GM12878 (cell line): ENCODE measurements at places on chromosomes 13 and 19. TPM values are rescaled to one million over a fixed set of nuclear protein-coding genes. Genes with fewer than 3 reads are reported as not detected.

CYP2A6 gene
- not detected in 2 replicates for polyA plus RNA-seq

TMEM38A gene
- 18.4 and 20.2 TPM in 2 replicates for polyA plus RNA-seq

GRCh38 chr13:25292301-25292700 is 5.0 kb upstream of the MTMR6 start:
- H3K4me1 ChIP-seq = no peaks in the 10 kb centered on the region
- no peak overlapping the region for H3K27ac ChIP-seq
- 0 out of 2 replicates have a peak, but pooled peaks cover 2% of the 10 kb centered on the region for H3K27me3 ChIP-seq
- no peak for DNase-seq
- H3K4me3 ChIP-seq = no peak overlapping the region

- peak overlapping the region; percentile 90 for H3K4me3 ChIP-seq
- no peaks in the 10 kb centered on the region for H3K27me3 ChIP-seq
- DNase-seq = peak; percentile 90
- peaks cover 39% of the 10 kb centered on the region for H3K4me1 ChIP-seq
- no peaks in the 10 kb centered on the region for H3K36me3 ChIP-seq
Measured at GRCh38 chr19:50344661-50345318, 15.6 kb upstream of the KCNC3 start.

DNA sequence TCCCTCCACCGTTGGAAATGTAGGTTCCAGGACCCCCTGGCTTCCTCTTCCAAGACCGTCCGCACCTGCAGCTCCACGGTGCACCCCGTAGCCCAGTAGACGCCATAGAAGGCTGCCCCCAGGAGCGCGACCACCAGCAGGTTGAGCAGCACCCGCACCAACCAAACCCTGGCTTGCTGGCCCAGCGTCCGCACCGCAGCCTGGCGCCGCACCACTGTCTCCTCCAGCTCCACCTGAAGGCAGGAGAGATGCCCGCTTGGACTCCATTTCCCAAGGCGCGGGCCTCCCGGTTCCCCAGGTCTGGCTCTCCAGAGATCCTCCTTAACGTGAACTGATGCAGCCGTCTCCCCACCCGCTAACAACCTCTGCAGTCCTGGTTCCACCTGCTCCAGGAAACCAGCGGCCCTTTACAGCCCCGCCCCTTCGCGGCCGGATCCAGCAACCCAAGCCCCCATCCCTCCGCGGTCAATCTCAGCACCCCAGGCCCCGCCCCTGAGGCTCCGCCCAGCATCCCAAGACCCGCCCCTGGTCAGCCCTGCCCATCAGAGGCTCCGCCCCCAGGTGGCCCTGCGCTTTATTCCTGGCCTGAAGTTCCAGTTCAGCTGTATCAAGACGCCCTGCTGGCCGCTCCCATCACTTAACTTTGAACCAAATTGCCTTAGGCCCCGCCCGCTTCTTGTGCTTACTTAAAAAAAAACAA is 5.0 kb upstream of the LENG1 start:
- H3K4me1 ChIP-seq = peaks cover 4% of the 10 kb centered on the region; the same call in 1 of the 2 replicates
- no peaks in the 10 kb centered on the region for H3K36me3 ChIP-seq
- H3K27ac ChIP-seq = no peak overlapping the region
- H3K27me3 ChIP-seq = no peaks in the 10 kb centered on the region
- no peak for DNase-seq
- H3K4me3 ChIP-seq = no peak overlapping the region

- H3K27ac ChIP-seq = peak overlapping the region; percentile 17
- H3K4me1 ChIP-seq = peaks cover 14% of the 10 kb centered on the region
- DNase-seq = no peak
- H3K4me3 ChIP-seq = peak overlapping the region; percentile 43; the same call in 1 of the 2 replicates
- no peaks in the 10 kb centered on the region for H3K27me3 ChIP-seq
Measured at GRCh38 chr13:112582263-112582662, 5.7 kb downstream of the TUBGCP3 start.
